ENCODE measurements at places on chromosomes 11 and 22.
A peak's percentile ranks its signal among the peaks of the same experiment; 100 is the strongest.

- DNase-seq, result no peak
Measured at GRCh38 chr11:44138286-44138685, 42.8 kb downstream of the EXT2 start.

DNA sequence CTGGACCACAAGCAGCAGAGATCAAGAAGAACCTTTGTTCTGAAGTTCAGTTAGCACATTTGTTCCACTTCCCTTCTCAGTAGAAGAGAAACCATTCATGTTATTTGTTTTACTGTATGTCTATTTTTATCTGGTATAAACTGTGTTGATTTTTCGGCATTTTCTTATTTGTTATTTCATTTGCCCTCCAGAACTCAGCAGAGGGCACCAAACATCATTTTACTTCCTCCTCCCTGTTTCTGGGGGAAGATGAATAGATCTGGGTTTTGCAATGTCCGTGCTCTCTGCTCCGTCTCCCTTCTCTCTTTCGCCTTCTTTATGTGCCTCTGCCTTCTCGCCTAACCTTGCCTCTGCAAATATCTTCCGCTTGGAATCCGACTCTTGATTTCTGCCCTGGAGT is 366.9 kb downstream of the NTM start:
- no peak for DNase-seq

DNA sequence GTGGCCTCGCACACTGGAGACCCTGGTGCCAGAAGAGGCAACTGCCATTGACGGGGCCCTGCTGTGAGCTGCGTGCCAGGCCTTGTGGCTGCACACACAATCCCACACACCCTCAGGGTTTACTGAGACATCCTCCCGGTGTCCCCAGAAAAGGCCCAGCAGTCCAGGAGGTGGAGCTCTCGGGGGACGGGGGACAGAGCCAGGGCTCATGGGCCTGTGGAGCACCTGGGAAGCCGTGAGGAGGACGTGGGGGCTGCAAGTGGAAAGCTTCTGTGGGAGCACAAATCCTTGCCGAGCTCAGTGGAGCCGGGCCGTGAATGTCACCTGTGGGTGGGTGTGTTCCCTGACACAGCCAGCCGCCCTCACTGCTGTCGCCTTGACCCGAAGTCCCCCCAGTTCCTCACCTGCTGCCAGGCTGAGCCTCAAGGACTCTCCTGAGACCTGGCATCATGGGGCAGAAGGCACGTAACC is 609.7 kb downstream of the TBC1D22A start:
- DNase-seq, result no peak

DNA sequence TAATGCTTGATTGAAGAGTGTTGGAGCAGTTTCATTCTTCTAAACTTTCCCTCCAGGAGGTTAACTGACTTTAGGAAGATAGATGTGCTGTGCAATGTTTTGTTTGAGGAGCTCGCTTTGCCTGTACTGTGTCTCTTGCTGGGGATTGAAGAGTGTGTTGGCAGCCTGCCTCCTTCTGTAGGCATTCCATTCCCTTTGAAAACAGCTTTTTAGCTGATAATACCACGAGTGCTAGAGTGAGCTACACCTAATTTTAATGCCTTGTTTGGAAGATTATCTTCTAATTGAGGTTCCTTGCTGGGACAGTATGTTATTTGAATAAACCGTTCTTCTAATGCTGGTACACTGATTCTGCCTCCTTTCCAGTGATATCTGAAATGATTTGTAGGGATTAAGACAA is 7.2 kb downstream of the DDX10 start:
- no peak for DNase-seq

- DNase-seq, result no peak
Measured at GRCh38 chr11:44258839-44259420, 51.0 kb downstream of the ALX4 start.

DNA sequence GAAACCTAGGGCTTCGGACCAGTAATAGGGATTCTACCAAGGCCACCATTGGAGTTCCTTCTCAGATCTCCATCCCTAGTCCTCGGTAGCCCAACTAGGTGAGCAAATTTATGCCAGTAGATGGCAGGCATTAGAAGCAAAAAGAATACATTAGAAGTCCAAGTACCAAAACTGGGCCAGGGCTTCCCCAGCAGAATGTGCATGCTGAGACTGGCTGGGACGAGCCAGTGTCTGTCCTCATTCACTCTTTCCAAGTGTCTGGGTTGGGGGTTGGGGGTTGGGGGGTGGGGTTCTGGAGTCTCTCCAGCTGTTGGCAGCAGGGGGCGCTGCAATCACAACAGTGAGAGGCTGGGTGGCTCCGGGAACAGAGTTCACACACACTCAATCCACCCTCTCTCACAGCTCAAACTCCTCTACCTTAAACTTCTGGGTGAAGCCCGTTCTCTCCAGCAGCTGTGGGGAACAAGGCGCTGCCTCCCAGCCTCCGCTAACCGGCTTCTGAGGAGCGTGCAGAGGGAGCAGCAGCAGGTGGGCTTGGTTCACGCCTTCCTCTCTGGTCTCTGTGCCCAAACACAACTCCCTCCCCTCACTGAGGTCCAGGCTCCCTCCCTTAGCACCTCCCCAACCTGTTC is 57.5 kb downstream of the BTG4 start:
- DNase-seq, result peak; percentile 43

- no peak for DNase-seq
Measured at GRCh38 chr22:21447694-21448402, 19.3 kb upstream of the TMEM191C start.

DNA sequence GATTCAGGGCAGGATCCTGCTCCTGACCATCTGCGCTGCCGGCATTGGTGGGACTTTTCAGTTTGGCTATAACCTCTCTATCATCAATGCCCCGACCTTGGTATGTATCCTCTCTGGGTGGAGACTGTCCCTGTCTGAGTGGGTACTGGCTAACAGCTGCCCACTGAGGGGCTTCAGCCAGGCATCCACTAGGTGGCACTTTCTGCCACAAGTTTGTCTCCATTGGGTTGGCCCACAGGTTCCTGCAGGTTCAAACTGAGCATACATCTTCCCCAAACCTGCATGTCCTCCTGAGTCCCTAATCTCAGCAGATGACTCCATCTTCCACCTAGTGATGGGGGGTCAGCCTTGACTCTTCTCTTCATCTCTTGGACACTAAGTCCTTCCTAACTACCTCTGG is 4.4 kb downstream of the SLC2A11 start:
- DNase-seq, result no peak

- DNase-seq, result no peak
Measured at GRCh38 chr11:13503393-13503792, 7.6 kb upstream of the PTH start.

DNA sequence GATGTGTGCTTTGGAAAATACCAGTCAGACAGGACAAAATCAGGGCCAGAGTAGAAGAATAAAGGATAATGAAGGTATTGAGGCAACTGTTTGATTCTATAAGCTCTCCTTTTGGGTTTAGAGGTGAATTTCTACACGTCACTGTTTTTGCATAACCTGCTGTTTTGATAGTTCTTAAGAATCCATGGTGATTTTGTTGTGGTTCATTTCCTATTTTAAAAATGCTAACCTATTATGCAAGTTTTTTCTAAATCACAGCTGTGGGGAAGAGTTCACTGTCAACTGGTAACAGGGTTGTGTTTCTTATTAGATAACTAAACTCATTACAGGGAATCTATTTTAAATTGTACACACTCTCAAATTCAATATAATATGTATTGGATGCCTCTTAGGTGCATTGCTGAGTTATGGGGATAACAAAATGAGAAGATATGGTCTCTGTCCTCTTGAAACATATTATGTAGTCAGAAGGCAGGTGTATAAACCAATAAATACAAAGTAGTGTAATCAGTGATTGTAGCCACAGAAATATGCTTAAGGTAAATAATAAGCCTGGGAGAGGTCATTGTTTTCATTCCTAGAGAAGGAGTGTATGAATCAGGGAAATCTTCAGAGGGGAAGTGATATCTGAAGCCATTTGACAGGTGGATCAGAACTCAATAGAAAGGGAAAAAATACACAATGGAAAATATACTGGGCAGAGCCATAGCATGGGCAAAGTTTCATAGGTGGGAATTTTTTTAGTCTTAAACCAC is 192.5 kb downstream of the FAT3 start:
- no peak for DNase-seq

DNA sequence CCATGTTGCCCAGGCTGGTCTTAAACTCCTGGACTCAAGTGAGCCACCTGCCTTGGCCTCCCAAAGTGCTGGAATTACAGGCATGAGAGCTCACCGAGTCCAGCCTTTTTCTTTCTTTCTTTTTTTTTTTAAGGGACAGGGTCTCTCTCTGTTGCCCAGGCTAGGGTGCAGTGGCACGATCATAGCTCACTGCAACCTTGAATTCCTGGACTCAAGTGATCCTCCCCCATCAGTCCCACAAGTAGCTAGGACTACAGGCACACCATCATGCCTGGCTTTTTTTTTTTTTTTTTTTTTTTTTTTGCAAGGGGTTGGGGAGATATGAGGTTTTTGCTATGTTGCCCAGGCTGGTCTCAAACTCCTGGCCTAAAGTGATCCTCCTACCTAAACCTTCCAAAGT is 78.5 kb downstream of the MRTFA start:
- no peak for DNase-seq

DNA sequence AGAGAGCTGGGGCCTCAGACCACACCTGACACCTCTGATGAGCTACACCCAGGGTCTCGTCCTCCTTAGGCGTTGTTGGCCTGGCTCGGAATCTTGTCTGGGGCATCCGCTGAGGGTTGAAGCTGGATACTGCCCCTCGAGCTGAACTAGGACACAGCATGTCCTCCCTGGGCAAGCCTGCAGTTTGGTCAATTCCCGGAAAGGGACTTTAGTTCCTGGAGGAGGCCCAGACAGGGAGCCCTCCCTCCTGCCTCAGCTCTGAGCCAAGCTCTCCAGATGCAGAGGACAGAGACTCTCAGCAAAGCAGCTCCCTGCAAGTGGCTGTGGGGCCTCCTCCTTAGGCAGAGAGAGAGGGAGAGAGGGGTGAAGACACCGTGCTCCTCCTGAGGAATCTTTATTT is 4.9 kb downstream of the APOL3 start:
- no peak for DNase-seq
